IMR-90 (cell line): ENCODE measurements at places on chromosomes 2 and 18. TPM values are rescaled to one million over a fixed set of nuclear protein-coding genes. Genes with fewer than 3 reads are reported as not detected.

SPDYA gene
- total RNA-seq: not detected in 2 replicates

CAPN10 gene
- total RNA-seq: 5.6 and 6.3 TPM in 2 replicates

- DNase-seq: no peak
Observed at GRCh38 chr2:16588565-16588964, 77.1 kb downstream of the CYRIA start.

DNA sequence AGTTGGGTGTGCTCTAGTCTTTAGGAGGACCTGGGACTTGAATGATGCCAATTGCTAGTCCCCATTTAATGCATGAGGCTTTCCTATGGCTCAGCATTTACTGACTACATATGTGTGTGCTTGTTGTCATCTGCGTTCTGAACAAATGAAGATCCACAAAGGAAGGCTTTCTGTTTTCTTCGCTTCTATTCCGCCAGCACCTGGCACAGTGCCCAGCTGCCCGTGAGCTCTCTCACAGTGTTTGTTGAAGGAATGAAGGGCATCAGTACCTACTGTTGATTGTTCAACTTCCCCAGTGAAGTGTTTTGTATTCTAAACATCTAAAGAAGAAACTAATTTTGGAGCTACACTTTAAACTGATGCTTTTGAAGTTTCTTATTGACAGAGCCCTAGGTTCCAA, 122.4 kb upstream of the LINC00305 start:
- DNase-seq: no peak

STON1 gene
- 5.7 and 6.9 TPM in 2 replicates for total RNA-seq

CRYGD gene
- total RNA-seq: not detected in 2 replicates

DNA sequence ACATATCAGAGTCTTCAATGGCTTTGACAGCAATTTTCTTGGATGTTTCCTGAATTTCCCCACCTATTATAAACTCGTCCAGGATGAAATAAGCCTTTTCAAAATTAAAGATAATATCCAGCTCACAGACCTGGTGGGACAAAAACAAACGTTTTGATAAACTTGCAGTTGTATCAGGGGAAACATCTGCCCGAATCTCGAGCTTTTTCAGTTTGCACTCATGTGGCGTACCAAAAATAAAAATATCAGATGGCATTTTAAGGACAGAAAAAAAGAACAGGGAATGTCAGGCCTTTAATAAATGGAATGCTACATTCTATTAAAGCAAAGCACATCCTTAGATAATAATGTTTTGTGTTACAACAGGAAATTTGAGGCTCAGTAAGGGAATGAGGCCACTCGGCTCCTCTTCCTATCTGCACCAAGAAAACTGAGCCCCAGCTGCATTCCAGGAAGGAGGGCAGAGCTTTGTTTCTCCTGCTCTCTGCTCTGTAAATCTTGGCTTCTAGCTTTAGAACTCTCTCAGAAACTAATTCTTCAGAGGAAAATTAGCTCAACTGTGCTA, 72.1 kb downstream of the AP1S3 start:
- no peak for DNase-seq

KCNG2 gene
- not detected in 2 replicates for total RNA-seq

DNA sequence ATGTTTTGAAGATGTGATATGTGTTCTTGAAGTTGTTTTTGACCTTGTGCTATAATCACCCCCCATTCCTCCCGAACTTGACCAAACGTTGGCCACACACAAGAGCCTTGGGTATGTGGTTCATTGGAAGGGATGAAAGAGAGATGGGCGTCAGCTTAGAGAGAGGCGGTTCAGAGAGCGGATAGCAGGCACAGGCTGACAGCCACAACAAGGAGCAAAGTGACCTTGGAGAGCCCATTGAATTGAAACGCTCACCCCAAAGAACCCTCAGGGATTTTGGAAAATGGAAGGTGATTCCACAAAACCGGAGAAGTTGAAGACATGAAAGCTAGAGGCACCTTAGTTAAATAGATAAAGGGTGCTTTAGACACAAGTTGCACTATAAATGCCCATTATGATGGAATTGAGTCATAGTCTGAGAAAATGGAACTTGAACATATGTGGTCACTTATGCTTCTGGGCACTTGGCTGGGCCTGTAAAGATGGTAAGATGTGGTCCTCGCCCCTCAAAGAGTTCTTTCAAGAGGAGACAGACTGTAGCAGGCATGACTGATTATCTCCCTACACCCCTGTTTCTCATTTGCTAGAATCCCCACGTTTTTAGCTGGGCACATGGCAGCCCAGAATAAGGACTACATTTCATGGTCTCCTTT, 188.5 kb upstream of the HAAO start:
- DNase-seq: no peak
